Kidney (tissue), 22 donors: ENCODE measurements at places on chromosomes 5 and 9. TPM values are rescaled to one million over a fixed set of nuclear protein-coding genes. Genes with fewer than 3 reads are reported as not detected.
A peak's percentile ranks its signal among the peaks of the same experiment; 100 is the strongest.

DNA sequence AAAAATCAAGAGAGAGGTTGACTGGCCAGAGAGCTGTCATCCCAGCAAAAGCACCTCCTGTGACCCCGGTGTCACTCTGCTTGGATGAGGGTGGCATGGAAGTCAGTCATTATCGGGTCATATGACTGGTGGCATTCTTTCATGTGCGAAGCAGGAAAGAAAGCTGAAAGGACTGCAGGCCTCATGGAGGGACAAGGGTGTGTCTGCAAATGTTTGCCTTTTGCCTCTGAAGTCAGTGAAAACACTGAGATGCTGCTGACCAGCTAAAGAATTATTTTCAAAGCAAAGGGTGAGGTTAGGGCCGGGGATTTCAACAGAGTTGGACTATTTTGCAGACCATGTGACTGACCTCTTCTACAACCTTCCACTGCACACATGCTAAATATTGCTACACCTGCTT, 298.3 kb downstream of the CSNK1G3 start:
- no peak for DNase-seq

DNA sequence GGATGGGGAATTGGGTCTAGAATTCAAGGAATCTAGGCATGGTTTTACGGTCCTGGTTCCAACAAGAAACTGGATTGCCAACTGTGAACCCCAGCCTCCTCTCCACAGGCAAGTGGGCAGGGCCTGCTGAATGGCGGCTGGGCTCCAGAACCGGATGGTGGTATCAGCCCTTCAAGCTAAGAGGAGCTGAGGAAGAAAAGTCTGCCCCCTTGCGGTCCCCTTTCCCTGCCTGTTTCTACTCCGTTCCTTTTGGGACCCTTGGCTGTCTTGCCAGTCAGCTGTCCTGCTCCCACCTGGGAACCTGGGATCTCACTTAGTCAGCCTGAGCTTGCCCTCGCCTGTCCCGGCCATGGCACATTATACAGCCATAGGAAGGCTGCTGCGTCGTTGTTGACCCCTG, 234.4 kb upstream of the DAPK1 start:
- DNase-seq = no peak

DNA sequence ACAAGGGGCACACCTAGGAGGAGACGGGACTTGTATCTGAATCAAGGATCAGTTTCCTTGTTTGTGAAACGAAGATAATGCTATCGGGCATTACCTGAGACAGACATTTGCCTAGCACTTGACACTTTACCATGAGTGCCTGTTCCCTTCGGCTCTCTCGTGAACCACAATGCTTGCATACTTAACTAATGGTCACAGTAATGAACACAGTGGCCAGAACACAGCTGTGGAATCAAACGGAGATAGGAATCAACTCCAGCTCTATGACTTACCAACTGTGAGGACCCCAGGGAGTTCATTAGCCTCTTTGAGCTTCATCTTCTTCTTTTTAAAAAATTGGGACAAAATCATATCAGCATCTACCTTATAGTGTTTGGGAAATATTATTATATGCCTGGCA, 207.8 kb downstream of the DRD1 start:
- DNase-seq = no peak

GRCh38 chr9:84294241-84294950, 46.2 kb downstream of the SLC28A3 start:
- DNase-seq = no peak

FGD3 gene
- 7.4 TPM for polyA plus RNA-seq

DNA sequence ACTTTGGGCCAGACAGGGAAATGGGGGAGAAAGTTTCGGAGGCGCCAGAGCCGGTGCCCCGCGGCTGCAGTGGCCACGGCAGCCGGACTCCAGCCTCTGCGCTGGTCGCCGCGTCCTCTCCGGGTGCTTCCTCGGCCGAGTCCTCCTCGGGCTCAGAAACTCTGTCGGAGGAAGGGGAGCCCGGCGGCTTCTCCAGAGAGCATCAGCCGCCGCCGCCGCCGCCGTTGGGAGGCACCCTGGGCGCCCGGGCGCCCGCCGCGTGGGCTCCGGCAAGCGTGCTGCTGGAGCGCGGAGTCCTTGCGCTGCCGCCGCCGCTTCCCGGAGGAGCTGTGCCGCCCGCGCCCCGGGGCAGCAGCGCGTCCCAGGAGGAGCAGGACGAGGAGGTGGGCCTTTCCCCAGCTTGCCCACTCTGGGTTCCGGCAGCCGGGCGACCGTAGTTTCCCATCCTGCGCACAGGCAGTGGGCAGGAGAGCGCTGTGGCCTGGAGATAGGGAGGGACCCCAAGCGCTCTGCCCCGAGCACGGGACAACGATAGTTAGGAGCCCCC, 516 bp downstream of the MAST4 start:
- peak; percentile 47 for DNase-seq

- no peak for DNase-seq
Observed at GRCh38 chr9:82206490-82206889, 217.9 kb downstream of the SPATA31D1 start.

- no peak for DNase-seq
Observed at GRCh38 chr5:32109236-32109635, 64.9 kb downstream of the GOLPH3 start.

- DNase-seq = no peak
Observed at GRCh38 chr5:138647261-138647788, 72.1 kb upstream of the HSPA9 start.

GRCh38 chr5:181044093-181044599, 4.1 kb downstream of the BTNL9 start:
- no peak for DNase-seq

GRCh38 chr5:157370967-157371366, 89.0 kb upstream of the NIPAL4 start:
- no peak for DNase-seq

DNA sequence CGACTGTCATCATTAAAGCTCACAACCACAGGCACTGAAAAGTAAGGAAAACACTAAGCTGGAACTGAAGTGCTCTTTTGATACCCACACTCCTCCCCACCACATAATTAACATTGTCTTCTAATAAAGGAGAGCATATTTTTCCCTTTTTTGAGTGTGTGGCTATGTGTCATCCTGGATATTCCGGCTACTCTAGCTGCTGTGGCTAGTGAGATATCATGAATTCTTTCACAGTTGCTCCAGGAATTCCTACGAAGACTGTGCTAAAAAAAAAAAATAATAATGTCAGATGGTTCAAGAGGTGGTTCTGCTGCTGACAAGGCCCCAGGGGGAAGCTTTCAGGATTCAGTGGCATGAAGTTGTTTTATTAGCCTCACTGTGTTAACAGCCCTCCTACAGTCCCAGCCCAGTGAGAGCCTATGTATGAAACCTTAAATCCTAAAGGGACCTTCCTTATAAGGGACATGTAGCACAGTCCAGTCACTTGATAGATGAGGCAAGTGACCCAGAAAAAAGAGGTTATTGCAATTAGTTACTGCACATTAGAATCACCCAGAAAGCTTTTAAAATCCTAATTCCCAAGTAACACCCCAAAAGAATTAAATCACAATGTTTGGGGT, 46.6 kb downstream of the TMEM252 start:
- no peak for DNase-seq

DNA sequence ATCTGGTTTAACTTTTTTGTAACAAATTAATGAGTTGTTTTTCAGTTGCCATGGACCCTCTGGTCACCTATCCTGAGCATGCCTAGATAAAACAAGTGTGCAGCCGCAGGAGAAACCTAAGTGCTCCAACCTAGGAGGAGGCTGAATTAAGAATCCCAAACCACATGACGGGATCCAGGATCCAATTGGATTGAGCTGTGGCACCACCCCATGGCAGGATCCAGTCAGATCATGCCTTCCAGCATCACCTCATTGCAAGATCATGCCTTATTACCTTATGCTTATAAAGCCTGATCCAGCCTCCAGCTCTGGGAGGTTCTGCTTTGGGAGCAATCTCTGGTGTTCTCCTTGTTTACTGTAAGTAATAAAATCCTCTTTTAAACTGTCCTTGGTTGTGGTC, 662.0 kb downstream of the TLR4 start:
- DNase-seq = no peak

DNA sequence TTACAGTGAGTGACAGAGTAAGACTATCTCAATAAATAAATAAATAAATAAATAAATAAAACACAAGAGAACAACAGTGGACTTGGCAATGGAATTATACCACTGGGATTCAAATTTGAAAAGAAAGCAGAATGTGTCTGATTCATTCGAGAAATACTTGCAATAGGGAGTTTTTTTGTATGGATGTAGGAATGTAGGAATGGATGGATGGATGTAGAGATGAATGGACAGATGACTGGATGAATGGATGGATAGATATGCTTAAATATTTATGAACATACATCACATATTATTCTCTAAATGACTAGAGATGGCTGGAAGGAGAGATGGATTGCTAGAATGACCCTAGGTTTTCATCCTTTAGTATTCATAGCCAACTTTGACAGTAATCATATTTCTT, 22.0 kb upstream of the CEMIP2 start:
- DNase-seq = no peak

DNA sequence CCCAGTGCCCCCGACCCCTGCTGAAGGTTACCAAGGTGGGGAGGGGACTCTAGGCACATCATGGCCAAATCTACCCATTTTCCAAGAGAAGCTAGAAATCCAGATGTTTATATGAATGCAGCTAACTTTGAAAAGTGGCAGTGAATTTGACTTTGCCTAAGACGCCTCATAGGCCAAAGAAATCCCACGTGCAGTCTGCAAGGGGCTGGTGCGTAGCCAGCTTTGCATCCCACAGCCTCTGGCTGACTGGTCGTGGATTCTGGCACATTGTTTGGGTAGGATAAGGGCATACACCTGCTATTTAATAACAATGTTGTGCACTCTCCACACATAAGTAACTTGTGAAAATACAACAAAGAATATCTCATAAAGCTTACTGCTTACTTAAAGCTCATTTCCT, 3.5 kb upstream of the GADD45G start:
- no peak for DNase-seq

PCDHGA4 gene
- 0.13 TPM for polyA plus RNA-seq

- no peak for DNase-seq
Observed at GRCh38 chr9:96509848-96510247, 59.9 kb downstream of the HABP4 start.

DNA sequence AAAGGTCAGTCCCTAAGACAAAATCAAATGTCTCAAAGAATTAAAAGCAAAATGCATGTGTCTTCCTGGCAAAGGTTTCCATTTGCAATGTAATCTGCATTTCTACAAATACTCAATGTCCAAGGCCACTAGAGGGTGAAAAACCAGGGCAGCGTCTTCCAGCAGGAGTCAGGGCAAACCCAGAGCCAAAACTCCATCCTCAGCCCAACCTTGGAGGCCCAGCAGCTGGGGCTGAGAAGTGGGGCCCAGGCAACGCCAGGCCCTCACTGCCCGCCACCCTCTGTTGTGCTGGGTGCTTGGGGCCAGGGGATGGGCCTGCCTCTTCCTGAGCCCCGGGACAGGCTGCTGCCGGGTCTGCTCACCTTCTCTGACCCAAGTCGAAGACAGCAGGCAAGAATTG, 200.1 kb downstream of the PAX5 start:
- DNase-seq = no peak

WNK2 gene
- polyA plus RNA-seq = 1.5 TPM

GPX3 gene
- polyA plus RNA-seq = 27,893 TPM

GARIN3 gene
- polyA plus RNA-seq = not detected

DNA sequence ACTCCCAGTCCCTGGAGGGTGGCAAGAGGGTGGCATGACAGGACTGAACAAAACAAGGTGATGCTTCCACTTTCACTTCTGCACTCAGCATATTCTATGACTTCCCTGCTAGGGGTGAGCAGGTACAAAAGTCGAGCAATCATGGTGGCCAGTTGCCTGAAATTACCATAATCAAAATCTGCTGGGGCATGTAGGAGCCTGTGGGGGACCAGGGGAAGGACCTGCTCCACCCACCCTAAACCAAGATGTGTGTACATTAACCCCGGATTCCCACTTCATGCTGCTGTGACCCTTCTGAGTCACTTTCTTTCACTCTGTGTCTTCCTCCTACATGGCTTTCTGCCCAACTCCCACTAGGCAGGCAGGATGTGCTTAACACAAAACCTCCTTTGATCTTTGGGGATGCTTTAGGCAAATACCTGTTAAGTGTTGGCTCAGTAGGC, 73.3 kb upstream of the PHF24 start:
- no peak for DNase-seq

- DNase-seq = no peak
Observed at GRCh38 chr5:96229188-96229587, 203.9 kb downstream of the PCSK1 start.

DNA sequence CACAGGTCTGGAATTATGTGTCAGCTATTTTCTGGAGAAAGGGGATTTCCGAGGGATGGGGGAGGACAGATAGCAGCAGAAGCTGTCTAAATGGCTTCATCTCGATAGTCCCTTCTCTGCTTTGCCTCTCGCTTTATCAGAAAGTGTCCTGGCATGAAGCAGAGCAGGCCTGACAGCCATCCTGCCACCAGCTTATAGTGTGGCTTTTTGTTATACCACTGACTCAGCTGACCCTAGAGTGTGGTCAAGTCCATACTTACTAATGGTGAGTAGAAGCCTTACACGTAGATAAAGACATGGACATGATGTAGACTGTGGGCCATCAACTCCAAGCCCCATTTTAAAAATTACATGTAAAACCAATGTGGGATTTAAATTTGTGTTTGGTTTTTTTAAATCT, 50.0 kb downstream of the RCL1 start:
- DNase-seq = no peak

- no peak for DNase-seq
Observed at GRCh38 chr9:33447799-33448553, 583 bp upstream of the AQP3 start.

- peak; percentile 63 for DNase-seq
Observed at GRCh38 chr9:83981126-83981871, 694 bp downstream of the RMI1 start.

GRCh38 chr9:18595597-18595996, 121.6 kb downstream of the ADAMTSL1 start:
- DNase-seq = no peak

DNA sequence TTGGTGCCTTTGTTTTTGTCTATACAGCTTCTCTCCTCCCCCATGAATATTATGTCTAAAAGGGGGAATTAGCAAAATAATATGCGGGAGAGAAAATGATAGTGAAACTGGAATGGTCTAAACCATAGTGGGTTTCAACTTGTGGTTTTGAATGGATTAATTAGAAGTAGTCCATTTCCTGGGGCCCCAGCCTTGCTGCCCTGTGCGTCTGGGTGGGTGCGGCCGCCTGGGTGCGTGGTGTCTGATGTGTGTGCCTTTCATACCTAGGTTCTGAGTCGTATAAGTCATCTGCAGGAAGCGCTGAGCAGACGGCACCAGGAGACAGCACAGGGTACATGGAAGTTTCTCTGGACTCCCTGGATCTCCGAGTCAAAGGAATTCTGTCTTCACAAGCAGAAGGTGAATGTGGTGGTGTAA, 120.0 kb upstream of the CACNA1B start:
- DNase-seq = no peak
